Caco-2 (cell line): ENCODE measurements at places on chromosomes 2 and 18. TPM values are rescaled to one million over a fixed set of nuclear protein-coding genes. Genes with fewer than 3 reads are reported as not detected.
A peak's percentile ranks its signal among the peaks of the same experiment; 100 is the strongest.

The SKOR2 gene
- total RNA-seq: not detected in 2 replicates

The CHST9 gene
- 20.6 and 26.5 TPM in 2 replicates for total RNA-seq

The STPG4 gene
- total RNA-seq: 0.46 and 0.79 TPM in 2 replicates

The SP100 gene
- 6.3 and 7.8 TPM in 2 replicates for total RNA-seq

The MYO7B gene
- total RNA-seq: 0.27 and 0.58 TPM in 2 replicates

The NT5DC4 gene
- 3.3 and 4.0 TPM in 2 replicates for total RNA-seq

The FBXO11 gene
- total RNA-seq: 57.2 and 60.5 TPM in 2 replicates

The ABCG5 gene
- not detected in 2 replicates for total RNA-seq

The LMAN2L gene
- 27.4 and 30.2 TPM in 2 replicates for total RNA-seq

The PDE1A gene
- total RNA-seq: 0.44 TPM in 1 of 2 replicates, not detected in the other

The OTOF gene
- 0.09 TPM in 2 replicates for total RNA-seq

The DCAF17 gene
- total RNA-seq: 20.8 and 22.7 TPM in 2 replicates

The CFLAR gene
- 56.4 and 62.6 TPM in 2 replicates for total RNA-seq

The GAL3ST2 gene
- total RNA-seq: 6.0 and 6.8 TPM in 2 replicates

The MFF gene
- total RNA-seq: 161 TPM in 2 replicates

The DSG3 gene
- 0.14 TPM in 1 of 2 replicates, not detected in the other for total RNA-seq

The ACVR1C gene
- total RNA-seq: 2.0 and 2.1 TPM in 2 replicates

The TAF4B gene
- 2.5 and 2.6 TPM in 2 replicates for total RNA-seq

The LBX2 gene
- 11.1 and 11.4 TPM in 2 replicates for total RNA-seq

The PUS10 gene
- total RNA-seq: 10.0 and 12.1 TPM in 2 replicates

The FSIP2 gene
- 0.09 TPM in 2 replicates for total RNA-seq

The IHH gene
- 19.0 and 22.6 TPM in 2 replicates for total RNA-seq

The SPRED2 gene
- 49.9 and 55.3 TPM in 2 replicates for total RNA-seq

GRCh38 chr2:11681722-11682589 is 12.0 kb upstream of the NTSR2 start:
- DNase-seq: peak; percentile 73

DNA sequence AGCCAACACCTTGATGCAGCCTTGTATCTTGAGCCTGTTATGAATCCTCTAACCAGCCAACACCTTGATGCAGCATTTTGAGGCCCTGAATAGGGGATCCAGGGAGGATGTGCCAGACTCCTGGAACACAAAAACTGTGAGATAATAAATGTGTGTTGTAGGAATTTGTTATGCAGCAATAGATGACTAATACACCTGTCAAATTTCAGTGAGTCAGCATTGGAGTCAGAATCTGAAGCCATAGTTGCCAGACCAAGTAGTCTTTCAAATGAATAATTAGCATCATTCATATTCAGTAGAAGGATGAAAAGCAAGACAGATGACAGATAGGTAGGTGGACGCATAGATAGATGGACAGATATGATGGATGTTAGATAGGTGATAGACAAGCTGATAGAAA is 942.5 kb upstream of the SLC39A10 start:
- no peak for DNase-seq

- no peak for DNase-seq
Observed at GRCh38 chr2:151627353-151627752, 106.9 kb downstream of the NEB start.

DNA sequence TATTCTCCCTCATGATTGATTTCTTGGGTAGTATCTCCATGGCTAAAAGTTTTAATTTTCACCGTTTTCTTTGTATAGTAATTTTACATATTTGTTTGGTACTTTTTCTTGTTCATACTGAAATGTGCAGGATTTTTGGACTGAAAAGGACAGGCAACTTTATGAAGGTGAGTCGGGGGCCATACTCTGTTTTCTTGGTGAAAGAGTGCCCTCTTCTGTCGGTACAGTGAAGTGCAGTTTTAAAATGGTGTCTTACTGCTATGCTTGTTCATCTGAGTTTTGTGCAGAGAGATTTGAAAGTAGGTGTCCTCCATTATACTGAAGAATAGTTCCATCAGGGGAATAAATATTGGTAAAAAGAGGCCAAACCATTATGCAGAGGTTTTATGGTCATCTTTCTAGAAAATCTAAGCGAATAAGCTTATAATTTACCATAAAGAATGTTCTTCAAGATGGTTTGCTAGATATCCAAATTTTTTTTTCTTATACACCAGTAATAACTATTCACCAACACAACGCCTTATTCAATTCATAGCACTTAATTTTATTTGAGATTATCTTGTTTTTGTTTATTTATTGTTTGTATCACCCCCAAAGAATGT is 8.7 kb upstream of the SERPINB13 start:
- DNase-seq: peak; percentile 14

DNA sequence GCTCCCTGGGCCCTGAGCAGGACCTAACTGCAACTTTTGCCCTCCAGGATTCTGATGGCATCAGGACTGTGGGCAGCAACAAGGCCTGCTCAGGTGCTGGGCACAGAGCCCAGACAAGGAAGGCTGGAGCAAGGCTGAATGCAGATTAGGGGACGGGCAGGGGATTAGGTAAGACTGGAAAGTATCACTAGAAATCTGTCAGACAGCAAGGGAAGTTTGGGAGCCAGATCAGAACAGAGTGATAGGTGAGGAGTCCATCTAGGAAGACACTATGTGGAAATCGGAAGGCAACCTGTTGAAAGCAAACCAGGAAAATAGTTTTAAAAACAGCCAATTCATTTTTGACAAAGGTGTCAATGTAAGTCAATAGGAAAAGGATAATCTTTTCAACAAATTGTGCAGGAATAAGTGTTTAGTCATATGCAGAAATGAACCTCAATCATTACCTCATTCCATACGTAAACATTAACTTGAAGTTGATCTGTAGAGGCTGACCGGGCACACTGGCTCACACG is 56.4 kb upstream of the STPG4 start:
- DNase-seq: no peak

- peak; percentile 77 for DNase-seq
Observed at GRCh38 chr2:110732422-110733413, at the start of gene ACOXL. Gene ACOXL (plus strand): TSS chr2:110732573. CDS start chr2:110768390, 35,817 bp downstream.

DNA sequence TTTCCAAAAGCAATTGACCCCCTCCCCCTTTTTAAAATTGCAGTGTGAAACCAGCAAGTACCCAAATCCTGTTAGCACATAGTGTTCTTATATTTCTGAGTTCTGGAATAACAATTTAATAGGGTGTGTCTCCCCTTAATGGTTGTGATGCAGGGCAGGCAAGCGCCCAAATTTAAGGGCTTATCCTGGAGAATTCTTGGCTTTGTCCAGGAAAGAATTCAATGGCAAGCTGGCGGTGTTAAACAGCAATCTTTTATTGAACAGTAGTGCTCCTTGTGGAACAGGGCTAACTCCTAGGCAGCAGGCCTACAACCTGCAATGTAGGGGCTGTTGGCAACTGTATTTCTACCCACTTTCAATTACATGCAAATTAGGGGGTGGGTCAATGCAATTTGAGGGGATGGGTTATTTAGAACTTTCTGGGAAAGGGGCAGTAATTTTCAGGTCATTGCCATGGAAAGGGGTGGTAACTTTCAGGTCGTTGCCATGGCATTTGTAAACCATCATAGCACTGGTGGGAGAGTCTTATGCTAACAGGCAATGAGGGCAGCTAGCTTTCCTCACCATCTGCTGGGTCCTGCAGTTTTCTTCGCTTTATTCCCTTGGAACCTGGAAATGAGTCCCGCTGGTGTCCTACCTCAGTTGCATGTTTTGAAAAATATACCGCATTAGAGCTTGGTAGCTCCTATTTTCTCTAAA is 149.0 kb upstream of the KCTD1 start:
- DNase-seq: no peak

DNA sequence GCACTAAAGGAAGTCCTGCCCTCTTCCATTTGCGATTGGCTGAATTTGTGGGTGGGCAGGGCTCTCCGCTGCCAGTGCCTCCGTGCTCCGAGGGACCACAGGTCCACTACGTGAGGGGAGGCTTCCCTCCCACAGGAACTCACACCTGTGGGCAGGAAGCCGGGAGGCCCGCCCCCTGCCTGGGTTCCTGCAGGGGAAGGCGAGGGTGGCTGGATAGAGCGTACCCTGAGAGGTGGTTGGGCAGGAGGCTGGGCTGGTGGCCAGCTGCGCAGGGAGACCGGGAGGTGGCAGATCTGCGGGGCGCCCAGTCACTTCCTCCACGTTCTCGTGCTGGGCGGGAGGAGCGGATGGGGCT is 47.0 kb upstream of the PTH2R start:
- DNase-seq: no peak

- DNase-seq: no peak
Observed at GRCh38 chr2:32835148-32835547, 111.6 kb upstream of the LTBP1 start.

GRCh38 chr2:228023619-228024018 is 152.2 kb downstream of the DAW1 start:
- no peak for DNase-seq

GRCh38 chr2:73050121-73050545 is 21.4 kb downstream of the SFXN5 start:
- no peak for DNase-seq

- no peak for DNase-seq
Observed at GRCh38 chr2:20356042-20356441, 5.4 kb upstream of the PUM2 start.

GRCh38 chr2:36672199-36672598 is 24.3 kb upstream of the VIT start:
- peak; percentile 48 for DNase-seq

GRCh38 chr2:96431319-96431718 is 73.8 kb downstream of the NEURL3 start:
- no peak for DNase-seq

GRCh38 chr2:1600191-1601066 is 143.9 kb downstream of the PXDN start:
- no peak for DNase-seq

GRCh38 chr18:950882-951495 is 46.3 kb downstream of the ADCYAP1 start:
- no peak for DNase-seq

DNA sequence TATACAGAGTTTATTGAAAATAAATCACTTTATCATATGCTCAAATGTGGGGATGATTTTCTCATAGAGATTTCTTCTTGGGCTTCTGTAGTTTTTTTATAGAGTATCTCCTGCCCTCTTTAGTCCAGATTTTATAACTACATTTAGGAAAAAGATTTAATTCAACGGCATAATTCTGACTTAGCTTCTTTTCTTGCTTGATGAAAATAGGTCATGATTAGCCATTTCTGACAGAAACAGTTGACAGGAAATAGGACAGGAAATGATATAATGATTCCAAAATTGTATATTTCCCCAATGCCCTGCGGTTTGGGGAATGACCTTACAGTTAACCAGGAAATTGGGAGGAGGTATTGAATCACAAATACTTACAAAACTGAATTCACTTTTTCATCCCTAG is 1531.9 kb upstream of the ACVR2A start:
- no peak for DNase-seq

DNA sequence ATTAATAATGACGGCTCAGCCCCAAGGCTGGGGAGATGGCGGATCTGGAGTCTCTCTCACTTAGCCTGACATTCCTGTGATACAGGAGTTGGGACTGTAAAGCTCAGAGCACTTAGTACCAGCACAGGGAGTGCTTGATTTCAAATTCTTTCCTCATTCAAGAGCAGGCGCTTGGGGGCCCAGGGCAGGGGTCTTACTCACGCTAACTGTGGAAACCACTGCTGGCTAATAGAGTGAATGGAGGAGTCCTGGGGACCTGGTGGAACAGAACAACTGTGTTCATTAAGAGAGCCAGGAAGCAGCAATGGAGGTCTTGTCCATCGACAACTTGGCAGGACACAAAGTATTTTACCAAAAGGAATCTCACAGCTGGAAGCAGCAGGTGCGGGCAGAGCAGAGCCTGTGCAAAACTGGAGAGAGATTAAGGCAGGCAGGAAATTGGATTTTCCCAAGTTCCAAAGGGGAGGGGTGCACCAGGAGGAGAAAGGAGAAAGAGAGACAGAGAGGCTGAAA is 358.9 kb downstream of the TNS1 start:
- DNase-seq: no peak

DNA sequence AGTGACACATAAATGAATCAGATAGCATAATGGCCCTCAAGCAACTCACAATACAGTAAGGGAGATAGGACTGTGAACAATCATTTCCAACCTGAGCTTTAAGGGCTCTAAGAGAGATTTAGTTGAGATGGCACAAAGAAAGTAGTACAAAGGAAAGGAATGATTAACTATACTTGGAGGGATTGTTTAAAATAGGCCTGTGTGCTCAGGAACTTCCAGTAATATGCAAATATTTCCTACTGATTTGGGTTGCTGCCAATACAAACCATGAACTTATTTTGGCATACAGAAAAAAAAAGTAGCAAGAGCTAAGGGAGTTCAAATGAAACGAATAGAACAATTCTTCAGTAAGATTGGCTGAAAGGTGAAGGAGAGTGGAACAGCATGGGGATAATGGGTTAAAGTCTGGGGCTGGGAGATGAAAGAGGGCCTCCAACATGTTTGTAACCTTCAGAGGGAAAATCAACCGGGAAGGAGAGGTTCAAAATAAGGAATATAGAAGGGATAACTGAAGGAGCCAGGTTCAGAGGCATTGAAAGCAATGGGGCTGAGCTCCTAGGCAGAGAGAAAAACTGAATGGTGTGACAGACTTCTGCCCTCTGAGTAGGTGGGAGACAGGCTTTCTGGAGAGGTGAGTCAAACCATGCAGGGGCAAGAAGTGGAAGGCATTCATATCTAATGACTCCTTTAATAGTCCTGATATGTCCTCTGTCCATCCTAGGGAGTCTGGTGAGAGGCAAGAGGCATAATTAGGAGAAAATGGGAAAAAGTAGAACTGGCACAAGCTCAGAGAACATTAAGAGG is 83.5 kb downstream of the DNAH7 start:
- no peak for DNase-seq

- no peak for DNase-seq
Observed at GRCh38 chr2:25233916-25234605, 65.7 kb upstream of the POMC start.

DNA sequence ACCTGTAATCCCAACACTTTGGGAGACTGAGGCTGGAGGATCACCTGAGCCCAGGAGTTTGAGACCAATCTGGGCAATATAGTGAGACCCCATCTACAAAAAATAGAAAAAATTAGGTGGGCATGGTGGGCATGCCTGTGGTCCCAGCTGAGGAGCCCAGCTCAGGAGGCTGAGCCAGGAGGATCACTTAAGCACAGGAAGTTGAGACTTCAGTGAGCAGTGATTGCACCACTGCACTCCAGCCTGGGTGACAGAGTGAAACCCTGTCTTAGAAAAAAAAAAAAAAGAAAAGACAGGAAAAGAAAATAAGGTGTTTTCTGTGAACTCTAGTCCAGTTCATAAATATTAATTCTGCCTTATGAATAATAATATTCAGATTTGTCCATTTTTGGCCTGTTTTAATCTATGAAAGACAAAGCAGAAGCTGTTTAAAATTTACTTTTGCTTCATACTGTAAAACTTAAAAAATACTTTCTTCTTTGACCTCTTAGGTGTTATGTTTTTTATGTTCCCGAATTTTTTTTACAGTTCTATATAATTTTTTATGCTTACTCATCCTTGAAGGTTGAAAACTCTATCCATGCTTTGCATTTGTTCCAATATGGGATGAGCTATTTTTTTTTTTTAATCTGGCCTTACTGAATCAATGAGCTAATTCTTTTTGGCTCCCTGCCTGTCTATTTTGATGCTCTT is 8.4 kb upstream of the ANXA4 start:
- DNase-seq: no peak

DNA sequence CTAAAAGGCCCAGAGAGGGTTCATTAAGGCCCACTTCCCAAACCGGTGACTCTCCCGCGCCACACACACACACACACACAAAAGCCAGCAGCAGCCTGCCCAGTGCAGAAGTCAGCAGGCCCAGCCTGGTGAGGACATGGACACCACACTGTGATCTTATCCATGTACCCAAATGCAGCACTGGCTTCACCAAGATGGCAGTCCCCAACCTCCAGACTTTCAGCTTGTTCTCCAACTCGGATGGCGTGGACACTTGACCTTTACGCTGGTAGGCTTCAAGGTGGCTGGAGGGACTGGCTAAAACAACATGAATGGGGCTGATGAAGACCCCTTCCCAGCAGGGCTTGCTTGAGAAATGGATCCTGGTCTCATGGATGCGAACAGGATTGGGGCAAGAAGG is 50.4 kb downstream of the TNS1 start:
- DNase-seq: no peak
